IPS-NIHi11 (cell line): ENCODE measurements at places on chromosomes 4 and X.

DNA sequence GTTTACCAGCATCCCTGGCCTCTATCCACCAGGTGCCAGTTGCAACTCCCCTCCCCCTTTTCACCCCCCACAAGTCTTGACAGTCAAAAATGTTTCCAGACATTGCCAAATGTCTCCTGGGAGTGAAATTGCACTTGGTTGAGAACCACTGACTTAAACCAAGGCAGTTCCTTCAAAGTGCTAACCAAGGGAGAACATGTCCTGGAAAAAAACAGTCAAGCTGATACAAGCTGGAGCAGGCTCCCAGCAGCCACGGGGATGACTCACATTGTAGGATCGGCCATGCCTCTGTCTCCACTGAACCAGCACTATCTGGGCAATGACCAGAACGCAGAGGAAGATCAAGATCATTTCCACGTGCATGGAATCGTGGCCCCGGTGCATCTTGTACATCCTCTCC is 11.4 kb downstream of the RNF175 start:
- DNase-seq, result no peak

DNA sequence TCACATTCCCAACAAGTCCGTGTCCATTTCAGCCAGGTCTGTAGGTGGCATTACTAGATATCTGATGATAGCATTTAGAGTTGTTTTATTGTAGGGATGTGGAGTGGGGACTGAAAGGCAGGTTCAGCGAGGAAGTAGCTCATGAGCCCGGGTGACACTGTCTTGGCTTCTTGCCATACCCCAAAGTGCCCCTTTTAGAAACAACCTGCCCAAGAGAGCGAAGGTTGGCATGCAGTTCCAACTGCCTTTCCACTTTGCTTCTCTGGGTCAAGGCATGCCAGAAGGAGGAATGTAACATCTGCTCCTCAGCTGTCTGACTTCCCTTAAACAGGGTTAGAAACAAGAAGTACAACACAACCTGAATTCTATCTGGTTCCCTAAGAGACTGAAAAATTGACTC is 9.0 kb downstream of the GRIA3 start:
- no peak for DNase-seq

GRCh38 chr4:80006935-80007744 is 65.9 kb downstream of the ANTXR2 start:
- no peak for DNase-seq

DNA sequence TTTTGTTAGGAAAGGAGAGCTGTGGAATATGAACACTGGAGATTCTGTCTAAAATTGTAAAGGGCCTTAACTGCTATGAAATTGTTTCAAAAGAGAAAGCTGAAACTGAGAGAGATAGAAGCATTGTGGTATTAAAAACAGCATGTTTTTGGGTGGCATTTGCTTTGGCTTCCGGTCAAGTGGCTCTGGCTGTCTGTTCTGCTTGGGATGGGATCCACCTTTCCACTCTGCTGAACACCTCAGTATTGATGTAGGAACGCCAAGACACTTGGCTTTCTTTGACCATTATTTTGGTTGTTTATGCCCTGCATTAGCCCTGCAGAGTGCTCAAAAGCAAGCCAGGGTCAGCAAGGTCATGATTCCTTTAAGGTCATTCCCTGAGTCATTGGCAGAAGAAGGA is 199.7 kb downstream of the SLC4A4 start:
- no peak for DNase-seq

DNA sequence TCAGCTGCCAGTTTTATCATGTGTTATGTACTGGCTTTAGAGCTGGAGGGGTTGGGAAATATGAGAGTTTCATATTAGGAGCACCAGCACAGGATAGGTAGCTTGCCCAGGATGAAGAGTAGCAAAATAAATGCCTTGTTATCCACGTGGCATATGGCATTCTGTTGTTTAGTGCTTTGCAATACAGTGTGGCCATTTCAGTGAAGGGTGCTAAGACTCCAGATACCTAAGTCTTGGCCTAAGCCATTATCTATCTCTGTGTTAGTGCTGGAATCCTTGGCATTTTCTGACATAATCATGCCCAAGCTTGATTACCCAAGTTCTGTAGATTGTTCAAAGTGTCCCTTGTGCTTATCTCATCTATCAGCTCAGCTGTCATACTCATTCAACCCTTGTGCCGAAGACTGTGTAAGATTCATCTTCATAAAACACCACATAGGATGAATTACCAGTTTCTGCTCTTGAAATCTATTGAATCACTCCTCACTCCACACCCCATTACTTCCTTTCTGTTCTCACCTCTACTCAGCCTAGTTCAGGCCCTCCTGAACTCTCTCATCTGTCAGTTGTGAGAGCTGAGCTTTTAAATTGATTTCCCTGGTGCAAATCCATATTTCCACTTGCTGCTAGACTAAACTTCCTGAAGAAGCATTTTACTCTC is 73.5 kb downstream of the CLCN5 start:
- DNase-seq, result no peak

DNA sequence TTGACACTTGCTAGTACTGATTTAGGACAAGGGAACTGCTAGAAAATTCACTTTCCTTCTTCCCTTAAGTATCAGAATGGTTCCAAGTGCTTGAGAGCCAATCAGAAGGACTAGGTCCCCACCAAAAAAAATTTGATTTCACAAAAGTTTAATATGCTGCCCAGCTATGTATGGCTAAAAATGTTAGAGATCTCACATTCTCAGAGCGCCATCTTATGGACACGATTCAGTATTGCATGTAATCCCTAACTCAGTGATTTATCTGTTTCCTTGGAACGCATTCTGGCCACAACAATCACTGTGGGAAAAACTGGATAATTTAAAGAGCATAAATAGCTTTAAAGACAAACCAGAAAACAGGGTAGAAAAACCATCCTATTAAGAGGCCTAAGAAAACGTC is 255.1 kb upstream of the GPC4 start:
- DNase-seq, result peak; percentile 38

GRCh38 chr4:164428561-164428960 is 325.4 kb upstream of the SMIM31 start:
- no peak for DNase-seq

- DNase-seq, result peak; percentile 29
Observed at GRCh38 chr4:16820329-16820728, 78.1 kb downstream of the LDB2 start.

- DNase-seq, result no peak
Observed at GRCh38 chr4:114864060-114864459, 249.4 kb downstream of the NDST4 start.

DNA sequence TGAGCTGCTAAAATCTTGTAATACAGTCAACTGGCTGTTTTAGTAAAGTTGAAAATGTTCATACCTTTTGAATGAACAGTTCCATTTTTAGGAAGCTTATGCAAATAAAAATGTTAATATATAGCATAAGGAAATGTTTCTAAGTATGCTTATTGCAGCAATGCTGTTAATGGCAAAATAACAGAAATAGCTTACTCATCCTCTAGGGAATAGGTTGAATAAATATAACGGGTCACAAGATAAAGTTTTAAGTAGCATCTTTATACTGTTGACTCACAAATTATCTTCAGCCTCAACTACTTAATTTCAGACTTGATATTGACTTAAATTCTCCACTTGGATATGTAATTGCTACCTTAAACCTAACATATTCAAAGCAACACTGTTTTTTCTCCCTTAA is 27.7 kb downstream of the HERC3 start:
- no peak for DNase-seq

DNA sequence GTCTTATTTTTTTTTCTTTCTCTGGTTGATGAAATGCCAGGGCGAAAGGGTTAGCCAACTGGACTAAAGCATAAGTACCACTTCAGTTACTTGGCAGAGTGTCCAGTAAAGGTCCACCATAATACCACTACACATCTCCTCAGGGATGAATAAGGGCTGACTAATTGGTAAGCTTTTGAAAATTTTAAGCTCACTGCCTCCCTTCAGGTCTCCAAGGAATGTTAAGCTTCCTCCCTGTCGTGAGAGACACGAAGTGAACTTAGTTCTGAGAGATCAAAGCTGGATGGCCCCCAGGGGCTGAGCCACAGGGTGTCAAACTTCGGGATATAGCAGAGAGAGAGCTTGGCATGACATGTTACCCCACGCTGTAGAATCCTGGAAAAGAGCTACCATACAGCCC is 111.4 kb downstream of the VSIG4 start:
- DNase-seq, result no peak

GRCh38 chrX:45622538-45622937 is 421.9 kb upstream of the DIPK2B start:
- DNase-seq, result no peak

- no peak for DNase-seq
Observed at GRCh38 chr4:145069361-145069760, 28.6 kb downstream of the ANAPC10 start.

DNA sequence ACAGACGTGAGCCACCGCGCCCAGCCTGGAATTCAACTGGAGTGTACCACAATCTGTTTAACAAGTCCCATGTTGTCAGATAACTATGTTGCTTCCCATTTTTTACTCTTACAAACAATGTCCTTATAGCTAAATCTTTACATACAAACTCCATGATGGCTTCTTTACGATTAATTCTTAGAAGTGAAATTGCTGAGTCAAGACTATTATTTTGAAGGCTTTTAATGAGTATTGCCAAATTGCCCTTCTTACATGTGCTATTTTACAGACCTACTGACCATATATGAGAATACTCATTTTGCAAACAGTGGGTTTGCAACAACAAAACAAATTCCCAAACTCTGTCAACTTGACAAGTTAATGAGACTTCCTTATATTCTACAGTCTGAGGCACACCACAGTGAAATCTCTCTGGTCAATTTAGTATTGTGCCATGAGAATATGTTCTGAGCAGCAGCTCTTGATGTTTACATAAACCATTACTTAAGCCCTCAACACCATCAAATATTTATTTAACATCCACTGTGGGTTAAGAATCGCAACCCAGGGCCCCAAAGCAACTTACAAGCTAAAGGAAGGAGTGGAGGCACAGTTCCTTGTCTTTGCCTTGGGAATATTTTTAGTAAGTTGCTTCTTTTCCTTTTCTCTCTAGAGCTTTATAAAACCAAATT is 128.5 kb downstream of the SPRY1 start:
- no peak for DNase-seq

DNA sequence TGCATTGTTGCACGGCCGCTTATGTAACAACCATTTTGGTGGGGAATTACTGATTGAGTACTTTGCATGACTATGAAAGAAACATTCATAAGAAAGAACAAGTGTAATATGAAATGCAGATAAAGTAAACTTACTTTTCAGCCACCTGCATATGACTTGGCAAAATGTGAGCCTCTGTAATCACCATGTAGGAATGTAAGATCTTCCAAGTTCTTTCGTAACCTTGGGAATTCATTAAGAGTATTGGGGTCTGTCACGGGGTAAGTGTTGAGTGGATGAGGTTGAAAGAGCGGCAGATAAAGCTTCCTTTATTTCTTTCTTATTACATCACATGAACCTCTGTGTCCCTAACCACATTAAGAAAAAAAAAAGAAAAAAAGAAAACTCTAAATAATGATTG is 348.5 kb upstream of the NR3C2 start:
- no peak for DNase-seq

DNA sequence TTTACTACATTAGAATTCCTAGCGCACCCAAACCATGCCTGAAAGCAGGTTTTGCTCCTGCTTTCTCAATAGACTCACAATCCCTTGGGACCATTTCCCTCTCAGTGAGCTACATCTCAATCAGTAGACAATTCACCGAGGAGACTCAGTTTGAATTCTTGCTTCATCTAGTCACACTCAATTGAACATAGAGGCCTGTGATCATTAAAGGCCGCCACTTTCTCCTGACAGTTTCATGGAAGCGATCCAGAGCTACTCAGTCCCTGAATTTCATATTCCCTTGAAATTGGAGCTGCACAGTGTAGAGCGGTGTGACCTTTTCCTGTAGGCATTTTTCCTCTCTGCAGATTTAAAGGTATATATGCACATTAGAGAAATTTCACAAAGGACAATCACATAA is 193.9 kb upstream of the SPOCK3 start:
- DNase-seq, result peak; percentile 44

DNA sequence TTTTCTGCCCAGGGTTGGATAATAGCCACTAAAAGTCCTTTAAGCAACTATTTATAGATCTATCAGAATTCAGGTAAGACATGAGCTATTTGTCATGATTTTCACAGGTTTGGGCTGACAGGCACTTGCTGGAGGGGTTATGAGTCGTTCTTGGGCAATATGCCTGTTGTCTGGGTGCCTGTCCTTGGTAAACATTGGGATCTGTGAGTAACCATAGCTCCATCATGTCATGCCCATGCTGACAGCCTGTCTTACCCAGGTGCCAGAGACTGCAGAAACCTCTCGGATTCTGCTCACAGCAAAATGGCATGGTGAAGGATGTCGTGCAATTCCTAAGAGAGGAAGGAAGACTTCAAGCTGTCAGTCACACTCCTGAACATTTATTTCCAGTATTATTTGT is 116.0 kb upstream of the PUDP start:
- DNase-seq, result no peak

DNA sequence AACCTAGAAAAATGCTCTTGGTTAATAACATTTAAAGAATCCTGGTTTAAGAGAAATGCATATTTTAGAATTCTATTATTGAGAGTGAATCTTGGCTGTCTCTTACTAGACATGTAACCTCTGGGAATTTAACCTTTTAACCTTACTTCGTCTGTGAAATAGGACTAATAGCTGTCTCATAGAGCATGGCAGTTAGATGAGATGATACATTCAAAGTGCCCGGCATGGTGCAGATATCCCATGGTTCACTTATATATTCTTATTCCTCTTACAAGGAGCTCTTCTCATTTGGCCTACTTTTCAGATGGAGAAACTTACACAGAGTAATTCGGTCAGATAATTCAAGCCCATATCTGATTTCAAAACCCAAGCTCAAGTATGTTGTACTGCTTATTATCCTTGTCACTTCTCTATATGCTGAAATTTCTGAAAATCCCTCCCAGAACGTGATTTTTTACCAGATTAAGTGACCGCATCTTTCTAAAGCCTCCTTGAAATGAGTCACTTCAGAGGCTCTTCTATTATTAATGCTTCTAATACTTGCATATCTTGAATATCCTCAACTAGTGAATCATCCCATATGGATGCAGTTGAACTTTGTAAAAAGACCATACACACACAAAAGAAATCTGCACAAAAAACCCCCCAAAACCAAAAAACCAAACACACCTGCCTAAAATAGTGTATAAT is 4.9 kb downstream of the CDKN2AIP start:
- DNase-seq, result no peak

DNA sequence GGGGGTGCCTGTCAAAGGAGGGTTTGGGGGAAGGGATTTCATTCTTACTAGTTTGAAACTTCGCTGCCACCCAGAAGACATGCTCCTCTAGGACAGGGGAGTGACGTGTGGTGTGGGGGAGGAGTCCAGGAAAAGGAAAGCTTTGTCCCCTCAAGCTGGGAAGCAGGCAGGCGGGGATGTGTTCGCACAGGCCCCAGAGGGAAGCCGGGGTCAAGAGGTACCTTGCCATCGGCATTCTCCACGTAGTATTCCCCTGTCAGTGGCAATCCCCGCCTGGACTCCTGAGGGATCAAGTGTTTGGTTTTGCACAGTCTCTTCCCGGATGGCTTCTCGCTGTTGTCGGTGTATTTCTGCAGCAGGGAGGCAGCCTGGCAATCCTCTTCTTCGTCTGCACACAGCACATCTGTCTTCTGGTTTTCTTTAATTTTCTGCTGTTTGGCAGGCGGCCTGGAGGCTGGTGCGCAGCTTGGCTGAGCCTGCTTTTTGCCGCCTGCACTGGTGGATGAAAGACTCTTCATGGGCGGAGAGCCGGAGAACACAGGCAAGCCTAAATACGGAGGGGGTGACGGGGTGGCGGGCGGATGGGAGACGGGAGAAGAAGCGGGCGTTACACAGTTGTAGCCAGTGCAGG is 35.1 kb downstream of the BCOR start:
- no peak for DNase-seq

GRCh38 chrX:47484885-47485284 is 1.9 kb upstream of the ZNF41 start:
- no peak for DNase-seq
